ENCODE measurements at places on chromosomes 1 and 21. TPM values are rescaled to one million over a fixed set of nuclear protein-coding genes. Genes with fewer than 3 reads are reported as not detected.

FCRLA gene
- total RNA-seq, result not detected

FCAMR gene
- total RNA-seq, result not detected

CLCA2 gene
- not detected for total RNA-seq

RAD54L gene
- total RNA-seq, result 10.9 TPM

ELAVL4 gene
- total RNA-seq, result not detected

TSPEAR gene
- total RNA-seq, result not detected

TIE1 gene
- not detected for total RNA-seq

SYPL2 gene
- 0.13 TPM for total RNA-seq

REN gene
- not detected for total RNA-seq

Measured in A549 treated with ZK216348 at 1 μM for 4 hours (cell line).